ENCODE measurements at places on chromosomes 4 and X.

- no peak for DNase-seq
These were observed at the start of gene AMER1 for GRCh38 chrX:64205441-64205734. AMER1 (minus strand) TSS chrX:64205708; CDS start chrX:64193286, 12,422 bp downstream.

DNA sequence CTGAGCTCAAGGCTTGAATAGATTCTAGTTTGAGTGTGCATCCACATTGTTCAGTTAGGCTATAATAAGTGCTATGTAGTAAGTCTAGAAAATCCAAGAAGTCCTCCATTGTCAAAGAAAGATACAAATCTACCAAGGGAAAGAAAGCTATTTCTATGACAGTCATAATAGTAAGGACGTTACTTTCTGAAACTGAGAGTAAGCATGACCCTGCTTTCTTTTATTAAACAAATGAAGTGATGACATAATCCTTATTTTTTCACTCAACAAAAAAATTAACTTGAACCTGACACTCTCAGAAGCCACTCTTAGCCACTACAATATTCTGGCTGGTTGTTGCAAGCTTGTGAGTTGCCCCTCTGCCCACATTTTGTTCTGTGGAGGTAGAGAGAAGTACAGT is 33.8 kb upstream of the AMELX start:
- DNase-seq, result no peak

- DNase-seq, result peak; percentile 82
These were observed 614.4 kb upstream of the NR3C2 start for GRCh38 chr4:149056615-149057014.

GRCh38 chr4:106038012-106038411 is 142.7 kb downstream of the NPNT start:
- peak; percentile 61 for DNase-seq

DNA sequence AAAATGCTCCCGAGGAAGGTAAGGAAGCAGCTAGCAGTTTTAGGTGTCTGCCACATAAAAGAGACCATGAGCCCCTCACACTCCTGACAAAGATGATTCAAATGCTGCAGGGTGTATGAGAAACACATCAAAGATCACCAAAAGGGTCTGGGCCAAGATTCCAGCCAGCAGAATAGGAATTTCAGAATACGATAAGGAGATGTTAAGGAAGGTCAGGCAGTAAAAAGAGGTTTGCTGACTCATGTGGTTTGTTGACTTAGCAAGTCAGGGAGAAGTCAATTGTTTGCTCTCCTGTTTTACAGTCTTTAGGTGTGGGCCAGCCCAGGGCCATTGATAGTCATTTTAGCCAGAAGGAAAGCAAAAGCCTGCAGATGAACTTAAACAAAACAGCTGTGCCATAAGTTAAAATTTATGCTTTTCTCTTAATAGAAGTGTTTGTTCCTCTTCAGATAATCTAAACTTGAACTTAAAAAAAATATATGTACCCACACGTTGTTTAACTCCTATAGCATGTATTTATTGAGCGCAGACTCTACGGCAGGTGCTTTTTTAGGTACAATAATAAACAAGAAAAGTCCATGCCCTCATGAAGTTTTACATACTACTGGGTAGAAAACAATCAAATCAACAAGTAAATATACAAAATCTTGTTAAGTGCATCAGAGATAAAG is 115.6 kb downstream of the CAMK2D start:
- DNase-seq, result peak; percentile 5

- DNase-seq, result no peak
These were observed 102.9 kb upstream of the PGRMC2 start for GRCh38 chr4:128390475-128390996.

Data from T47D (cell line).